ENCODE measurements at places on chromosomes 4 and X.

- no peak for DNase-seq
Observed at GRCh38 chr4:53450773-53451172, 73.3 kb downstream of the FIP1L1 start.

DNA sequence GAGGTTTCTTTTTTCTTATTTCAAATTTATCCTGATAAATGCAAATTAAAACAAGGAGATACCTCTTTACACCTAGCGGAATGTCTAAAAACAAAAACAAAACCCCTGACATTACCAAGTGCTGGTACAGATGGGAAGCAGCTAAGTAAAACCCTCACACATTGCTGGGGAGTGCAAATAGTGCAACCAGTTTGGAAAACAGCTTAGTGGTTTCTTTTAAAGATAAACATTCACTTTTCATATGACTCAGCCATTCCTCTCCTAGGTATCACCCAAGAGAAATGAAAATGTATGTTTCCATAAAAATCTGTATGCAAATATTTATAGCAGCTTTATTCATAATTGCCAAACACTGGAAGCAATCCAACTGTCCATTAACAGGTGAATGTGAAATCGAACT, 84.1 kb upstream of the HELT start:
- no peak for DNase-seq

DNA sequence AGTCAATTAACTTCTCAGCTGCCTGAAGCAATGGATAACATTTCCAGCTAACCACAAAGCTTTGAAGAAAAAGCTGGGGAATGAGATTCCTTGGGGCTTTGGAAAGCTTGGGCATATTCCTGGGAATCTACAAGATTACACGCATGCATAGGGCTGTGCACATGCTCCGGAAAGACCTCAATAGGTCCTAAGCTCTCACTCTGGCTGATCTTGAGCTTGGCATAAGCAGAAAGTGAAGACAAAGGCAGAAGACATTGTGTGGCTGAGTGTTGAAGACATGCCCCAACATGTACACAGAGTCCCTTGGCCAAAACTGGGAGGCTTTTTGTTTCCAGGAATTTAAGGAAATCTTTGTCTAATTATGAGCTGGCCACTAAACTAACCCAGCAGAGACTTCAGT, 31.2 kb downstream of the ATG4A start:
- DNase-seq: no peak

DNA sequence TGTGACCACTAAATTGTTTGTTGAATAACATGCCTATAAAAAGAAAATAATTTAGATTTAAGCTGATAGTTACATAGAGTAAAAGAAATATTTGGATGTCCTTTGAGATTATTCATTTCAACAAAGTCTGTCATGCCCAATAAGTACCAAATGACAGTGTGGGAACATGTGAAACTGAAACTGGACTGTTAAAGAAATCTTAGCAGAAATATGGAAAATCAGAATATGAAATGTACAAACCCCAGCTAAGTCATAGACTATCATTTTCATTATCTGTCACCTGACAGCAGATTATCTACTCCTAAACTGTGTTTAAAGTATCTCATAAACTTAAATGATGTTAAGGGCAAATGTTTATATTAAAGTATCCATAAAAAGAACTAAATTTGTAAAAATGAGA, 437.8 kb upstream of the FAM241A start:
- no peak for DNase-seq

GRCh38 chr4:123419885-123420755, 23.5 kb downstream of the SPRY1 start:
- no peak for DNase-seq

DNA sequence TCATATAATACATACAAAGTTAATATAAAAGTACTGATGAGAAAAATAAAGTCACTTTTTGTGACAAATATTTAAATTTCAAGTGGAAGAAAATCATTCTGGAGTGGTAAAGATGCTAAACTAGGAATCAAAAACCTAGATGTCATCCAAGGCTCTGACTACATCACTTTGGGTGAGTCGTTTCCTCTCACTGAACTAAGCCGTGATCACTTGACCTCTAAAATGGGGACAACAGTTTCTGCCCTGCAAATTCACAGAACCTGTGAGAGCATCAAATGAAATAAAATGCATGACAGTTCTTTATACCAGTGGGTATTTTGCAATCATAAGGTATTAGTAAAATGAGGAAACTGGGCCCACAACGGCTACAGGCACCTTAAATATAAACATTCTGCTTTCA, 63.8 kb downstream of the PRDM5 start:
- DNase-seq: no peak

DNA sequence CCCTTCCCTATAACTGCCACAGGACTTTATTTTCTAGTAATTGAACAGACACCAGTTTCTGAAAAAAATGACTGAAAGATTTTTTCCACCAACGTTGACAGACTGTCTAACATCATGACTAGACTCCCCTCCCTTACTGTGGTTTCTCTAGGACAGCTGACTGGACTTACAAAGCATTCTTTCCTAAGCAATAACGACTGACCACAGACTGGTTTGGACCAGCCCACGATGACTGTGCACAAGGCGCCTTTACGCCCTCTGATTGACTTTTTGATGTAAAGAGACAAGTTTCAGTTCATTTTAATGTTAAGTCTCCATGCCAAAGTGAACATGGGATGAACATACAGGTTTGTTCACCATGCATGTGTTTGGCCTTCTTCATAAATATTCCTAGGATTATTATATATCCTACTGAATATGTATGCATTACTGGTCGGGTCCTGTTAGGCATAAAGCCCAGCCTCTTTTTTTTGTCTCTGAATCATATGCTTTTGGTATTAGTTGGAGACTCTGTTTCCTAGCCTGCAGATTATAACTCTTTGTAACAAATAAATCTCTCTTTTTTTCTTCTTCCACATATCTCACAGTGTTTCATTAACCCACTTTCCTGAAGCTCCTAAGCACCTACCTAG, 50.5 kb upstream of the UGT2B4 start:
- no peak for DNase-seq

DNA sequence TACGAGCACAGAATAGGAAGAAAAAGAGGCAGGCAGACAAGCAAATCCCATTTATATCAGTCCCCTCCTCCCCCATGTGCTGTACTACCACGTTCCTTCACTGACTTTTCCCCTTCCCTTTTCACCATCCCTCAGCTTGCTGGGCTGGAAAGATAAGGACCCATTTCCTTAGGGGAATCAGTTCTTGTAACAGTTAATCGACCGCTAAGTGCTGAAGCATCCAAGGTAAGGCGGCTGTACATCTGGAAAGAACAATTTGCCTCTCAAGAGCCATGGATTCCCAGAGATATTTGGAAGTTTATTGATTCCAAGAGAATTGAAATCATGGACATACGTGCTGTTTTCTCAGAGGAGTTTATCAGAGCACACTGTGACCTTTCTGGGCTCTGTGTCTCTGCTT, 1688.0 kb downstream of the STIM2 start:
- DNase-seq: no peak

DNA sequence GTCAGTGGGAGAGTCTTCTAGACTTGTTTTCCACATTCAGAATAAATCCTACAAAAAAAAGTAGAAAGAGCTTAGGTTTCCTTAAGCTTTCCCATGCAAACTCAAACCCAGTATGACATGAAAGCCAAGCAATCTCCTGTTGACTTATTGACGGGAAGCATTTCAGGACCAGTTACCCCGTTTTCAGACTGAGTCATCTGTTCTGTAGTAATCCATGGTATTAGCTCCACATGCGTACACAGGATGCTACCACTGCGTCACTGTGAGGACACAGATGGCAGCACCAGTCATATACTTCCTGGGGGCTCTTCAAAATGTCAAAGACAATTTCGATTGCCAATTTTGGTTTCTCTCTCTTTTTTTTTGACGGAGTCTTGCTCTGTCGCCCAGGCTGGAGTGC, 224.9 kb upstream of the MAD2L1 start:
- DNase-seq: no peak

DNA sequence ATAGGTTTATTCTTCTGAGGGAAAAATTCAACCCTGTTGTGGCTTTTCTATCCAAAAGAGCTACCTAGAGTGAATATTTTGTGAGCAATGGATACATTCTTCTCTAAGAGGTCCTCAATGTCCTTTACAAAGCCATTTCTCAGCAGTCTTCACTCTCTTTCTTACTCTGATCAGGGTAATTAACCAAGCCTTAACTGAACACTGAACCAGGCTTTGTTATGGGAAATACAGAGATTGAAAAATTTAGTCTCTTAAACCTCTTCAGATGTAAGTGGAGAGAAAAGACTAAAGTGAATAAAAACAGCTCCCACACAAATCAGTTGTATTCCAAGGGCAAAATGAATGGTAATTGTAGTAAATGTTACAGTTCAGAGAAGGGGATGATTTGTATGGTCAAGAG, 353.5 kb downstream of the CHIC1 start:
- DNase-seq: no peak

GRCh38 chr4:164890691-164891090, 13.7 kb downstream of the APELA start:
- no peak for DNase-seq

GRCh38 chr4:15013585-15013984, 11.3 kb downstream of the CPEB2 start:
- DNase-seq: no peak

GRCh38 chr4:6134612-6135220, 65.6 kb downstream of the JAKMIP1 start:
- DNase-seq: peak; percentile 4

GRCh38 chr4:150283689-150284088, 205.4 kb downstream of the DCLK2 start:
- no peak for DNase-seq

GRCh38 chr4:7388627-7389026, 46.1 kb downstream of the PSAPL1 start:
- DNase-seq: no peak

DNA sequence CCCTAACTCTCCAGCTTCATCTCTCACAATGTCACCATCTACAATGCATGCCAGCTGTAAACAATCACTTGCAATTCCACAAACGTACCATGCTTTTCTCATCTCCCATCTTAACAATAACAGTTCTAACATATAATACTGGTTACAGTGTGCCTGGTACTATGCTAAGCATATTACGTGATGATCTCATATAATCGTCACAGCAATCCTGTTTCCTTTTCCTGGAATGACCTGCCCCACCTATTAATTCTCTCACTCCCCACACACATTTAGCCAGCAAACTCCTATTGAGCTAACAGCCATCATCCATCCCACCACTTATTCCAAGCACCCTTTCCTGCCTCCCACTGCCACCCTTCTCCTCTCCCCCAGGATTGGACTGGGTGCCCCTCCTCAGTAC, 7.9 kb downstream of the JCHAIN start:
- no peak for DNase-seq

- no peak for DNase-seq
Observed at GRCh38 chr4:2497324-2497723, 28.4 kb downstream of the RNF4 start.
